ENCODE measurements at places on chromosomes 12 and 14.

- no peak for DNase-seq
Measured at GRCh38 chr12:72075401-72075800, 136.8 kb downstream of the TPH2 start.

DNA sequence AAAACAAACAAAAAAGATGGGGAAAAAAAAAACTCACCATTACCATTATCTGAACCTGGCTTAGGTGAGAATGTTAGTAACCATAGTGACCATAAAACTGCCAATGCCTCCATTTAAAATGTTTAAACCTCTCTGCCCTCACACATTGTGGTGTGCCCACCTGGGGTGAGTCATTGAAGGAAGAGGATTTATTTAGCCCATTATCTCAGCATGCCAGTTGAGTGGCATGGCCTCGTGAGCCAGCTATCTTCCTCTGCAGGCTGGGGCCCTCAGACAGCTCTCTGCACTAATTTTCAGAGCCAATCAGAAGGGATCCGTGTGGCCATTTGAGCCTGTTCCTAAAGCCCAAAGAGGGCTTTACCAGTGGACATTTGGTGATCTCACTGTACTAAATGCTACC is 81.8 kb upstream of the CCDC198 start:
- no peak for DNase-seq

- no peak for DNase-seq
Measured at GRCh38 chr12:47722941-47723631, 2.2 kb downstream of the ENDOU start.

- DNase-seq, result no peak
Measured at GRCh38 chr14:95046711-95047681, 110.3 kb downstream of the DICER1 start.

GRCh38 chr14:42391146-42391834 is 784.6 kb downstream of the LRFN5 start:
- no peak for DNase-seq

DNA sequence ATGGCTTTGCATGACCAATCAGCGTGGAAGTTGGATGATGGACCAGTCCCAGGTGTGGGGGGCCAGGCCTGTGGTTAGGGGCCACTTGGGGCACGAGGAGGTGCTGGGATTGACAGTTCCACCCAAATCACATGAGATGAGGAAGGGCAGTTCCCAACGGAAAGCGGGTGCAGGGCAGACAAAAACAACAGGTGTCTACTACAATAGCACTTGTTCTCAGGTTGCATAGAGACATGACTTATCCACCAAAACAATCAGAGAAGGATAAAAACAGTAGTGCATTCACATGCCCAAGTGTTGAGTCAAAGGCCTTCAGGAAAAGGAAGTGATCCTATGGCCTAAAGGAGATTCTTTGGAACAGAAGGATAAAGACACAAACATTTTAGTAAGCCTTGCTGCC is 14.6 kb upstream of the EIF2B2 start:
- no peak for DNase-seq

- no peak for DNase-seq
Measured at GRCh38 chr12:1272142-1272541, 281.1 kb downstream of the ERC1 start.

DNA sequence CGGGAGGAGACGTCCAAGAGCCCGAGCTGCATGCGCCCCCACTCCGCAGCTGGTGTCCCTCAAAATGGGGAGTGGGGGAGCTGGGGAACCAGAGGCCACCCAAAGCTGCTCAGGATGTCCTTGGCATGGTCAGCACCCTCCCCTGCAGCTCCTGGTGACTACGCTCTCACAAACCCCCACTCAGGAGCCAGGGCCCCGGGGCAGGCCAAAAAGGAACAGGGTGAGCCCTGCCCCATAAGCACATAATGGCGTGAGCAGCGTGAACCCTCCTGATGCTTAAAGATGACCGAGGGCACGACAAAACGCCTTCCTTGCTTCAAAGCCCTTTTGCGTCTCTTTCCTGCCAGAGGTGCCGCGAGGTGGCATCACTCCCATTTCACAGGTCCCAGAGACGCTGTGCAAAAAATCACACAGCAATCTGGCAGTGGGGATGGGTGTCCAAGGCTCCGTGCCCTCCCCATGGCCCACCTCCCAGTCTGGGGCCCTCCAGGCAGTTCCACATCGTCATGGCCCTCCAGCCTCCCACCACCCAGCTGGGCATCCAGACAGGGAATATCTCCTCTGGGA is 13.5 kb downstream of the NCOR2 start:
- no peak for DNase-seq

- DNase-seq, result no peak
Measured at GRCh38 chr12:68157380-68157779, 2.2 kb downstream of the IFNG start.

DNA sequence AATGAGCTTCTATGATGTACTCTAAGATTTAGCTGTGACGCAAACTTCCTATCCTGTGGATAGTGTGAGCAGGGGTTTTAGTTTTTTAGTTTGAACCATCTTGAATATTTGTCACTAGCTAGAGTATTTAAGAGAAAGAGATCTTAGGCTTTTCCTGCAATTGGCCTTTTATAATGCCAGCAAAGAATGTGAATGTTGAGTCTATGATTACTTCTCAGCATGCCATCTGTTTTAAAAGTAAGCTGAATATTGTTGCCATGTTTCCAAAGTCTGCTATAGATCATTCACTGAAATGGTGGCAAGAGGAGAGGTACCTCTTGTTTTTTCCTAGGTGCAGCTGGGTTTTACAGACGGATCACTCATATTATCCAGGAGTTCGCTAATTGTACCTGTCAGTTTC is 1783.6 kb upstream of the FLRT2 start:
- no peak for DNase-seq

DNA sequence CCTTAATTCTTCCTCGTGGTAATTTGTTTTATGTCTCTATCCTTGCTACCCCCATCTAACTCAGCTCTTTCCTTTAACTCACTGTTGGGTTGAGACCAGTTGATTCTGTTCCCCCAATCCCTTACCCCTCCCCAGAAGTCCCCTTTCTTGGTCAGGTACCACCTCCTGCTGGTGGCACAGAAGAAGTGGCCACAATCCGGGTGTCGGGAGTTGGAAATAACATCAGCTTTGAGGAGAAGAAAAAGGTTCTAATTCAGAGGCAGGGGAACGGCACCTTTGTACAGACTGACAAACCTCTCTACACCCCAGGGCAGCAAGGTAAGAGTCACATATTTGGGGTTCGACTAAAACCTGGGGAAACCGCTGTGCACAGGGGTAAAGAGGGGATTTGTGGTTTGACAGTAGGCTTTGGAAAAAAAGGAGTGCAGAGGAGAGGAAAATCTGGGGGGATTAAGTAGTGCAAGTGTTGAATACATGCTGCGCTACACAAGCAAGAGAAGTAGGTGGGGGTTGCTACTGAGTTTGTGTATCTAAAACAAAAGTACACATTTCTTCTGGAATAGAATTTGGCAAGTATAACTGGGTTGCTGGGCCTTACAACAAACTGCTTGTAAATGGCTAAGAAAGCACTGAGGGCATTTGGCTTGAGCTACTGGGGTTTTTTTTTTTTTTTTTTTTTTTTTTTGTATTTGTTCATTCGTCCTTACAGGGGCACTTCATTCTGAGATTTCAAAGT is 1.3 kb downstream of the A2ML1 start:
- DNase-seq, result no peak

DNA sequence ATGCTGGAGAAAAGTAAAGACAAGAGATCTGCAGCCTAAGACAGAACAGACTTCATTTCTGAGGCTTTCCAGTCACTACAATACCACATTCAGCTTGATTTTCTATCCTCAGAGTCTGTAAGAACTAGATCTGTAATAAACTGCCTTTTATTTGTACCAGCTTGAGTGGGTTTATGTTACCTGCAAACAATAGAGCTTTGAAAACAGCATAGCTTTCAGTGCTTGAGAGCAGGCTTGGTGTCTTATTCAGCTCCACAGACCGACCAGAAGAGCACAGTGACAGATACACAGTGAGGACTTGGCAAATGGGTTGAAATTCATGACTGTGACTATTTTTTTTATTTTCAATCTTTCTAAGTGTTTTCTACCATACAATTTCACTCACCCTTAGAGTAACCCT is 207.8 kb upstream of the OTX2 start:
- DNase-seq, result no peak

GRCh38 chr14:105937253-105938054 is 411.1 kb downstream of the TMEM121 start:
- DNase-seq, result no peak

- no peak for DNase-seq
Measured at GRCh38 chr12:122471324-122472226, 29.2 kb downstream of the ZCCHC8 start.
